ENCODE measurements at places on chromosomes 1 and 21.

- peak; percentile 88 for DNase-seq
These were observed 37.9 kb upstream of the PDC start for GRCh38 chr1:186498695-186499389.

- no peak for DNase-seq
These were observed 1.7 kb downstream of the ANGPTL3 start for GRCh38 chr1:62599044-62599443.

DNA sequence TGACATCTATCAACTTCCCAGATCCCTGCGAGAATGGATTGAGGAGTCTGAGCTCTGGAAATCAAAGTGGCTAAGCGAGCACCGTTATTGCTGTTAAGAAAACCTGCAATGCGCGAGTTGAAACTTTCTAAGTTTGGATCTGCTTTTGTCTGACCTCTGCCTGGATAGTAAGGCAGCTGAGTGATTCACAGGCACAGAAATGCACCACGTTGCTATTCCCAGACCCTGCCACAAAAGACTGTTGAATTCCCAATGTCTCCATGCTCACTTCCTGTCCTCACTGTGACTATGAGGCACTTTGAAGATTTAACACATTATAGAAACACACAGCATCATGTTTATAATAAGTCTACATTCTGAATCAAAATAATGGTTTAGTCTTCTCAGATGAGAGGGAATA, 27.1 kb upstream of the CNIH3 start:
- no peak for DNase-seq

GRCh38 chr21:42057851-42058437, 13.2 kb upstream of the UMODL1 start:
- no peak for DNase-seq

DNA sequence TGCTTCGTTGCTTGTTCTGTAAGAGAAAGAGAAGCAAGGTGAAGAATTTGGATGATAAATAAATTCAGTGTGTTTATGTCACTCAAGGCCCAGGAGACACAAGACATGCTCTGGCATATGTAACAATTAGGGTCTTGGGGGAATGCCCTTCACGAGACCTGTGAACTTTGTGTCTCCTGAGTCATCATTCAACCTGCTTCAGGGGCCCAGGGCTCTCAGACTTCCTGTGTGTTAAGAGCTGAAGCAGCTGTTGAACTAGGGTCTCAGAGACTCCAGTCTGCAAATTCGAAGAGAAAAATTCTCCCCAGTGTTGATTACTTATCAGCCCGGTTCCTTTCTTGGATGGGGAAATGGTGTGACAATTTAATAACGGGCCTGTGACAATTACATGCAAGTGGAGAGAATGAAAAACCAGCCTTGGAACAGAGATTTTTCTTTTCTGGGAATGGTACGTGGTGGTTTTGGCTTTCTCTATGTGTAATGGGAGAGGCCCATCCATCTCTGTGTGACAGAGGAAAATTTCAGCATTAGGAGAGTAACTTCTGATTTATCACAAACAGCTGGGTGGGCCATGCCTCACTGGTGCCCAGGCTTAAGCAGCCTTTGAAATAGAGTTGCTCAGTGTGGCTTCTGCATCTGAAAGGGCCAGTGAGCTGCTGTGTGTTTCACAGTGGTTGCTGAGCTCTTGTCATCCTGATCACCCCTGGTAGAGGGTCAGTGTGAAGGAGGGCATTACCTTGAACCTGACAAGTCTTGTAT, 22.4 kb downstream of the HUNK start:
- DNase-seq, result no peak

GRCh38 chr1:234617986-234618736, 8.2 kb upstream of the IRF2BP2 start:
- peak; percentile 83 for DNase-seq

DNA sequence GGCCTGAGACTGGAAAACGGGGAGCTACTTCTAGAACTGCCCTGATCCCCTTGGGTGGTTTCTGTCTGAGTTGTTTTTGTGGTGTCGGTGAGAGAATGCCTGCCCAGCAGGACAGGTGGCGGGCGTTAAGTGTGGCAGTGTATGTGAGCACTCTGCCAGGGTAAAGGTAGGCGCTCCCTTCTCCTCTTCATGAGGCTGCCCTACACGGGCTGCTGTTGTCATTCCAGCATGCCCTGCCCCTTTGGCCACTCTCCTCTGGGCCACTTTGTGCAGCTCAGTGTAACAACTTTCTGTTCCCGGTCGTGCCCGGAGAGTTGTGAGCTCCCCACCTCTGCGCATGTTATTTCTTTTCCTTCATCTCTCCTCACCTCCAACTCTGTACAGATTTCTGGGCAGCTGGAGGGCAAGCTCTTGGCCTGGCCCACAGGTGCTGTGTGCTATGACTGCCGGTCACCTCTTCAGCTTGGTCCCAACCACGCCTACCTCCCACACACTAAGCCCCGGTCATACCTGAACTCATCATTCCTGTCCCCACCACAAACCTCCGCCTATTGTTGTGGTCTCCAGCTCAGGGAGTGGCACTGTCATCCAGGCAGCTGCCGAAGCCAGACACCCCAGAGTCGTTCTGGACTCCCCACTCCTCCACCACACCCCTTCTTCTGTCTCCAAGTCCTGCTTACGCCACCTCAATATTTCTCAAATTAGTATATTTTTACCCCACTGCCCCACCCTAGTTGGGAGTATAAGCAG, 69.0 kb downstream of the GADD45A start:
- DNase-seq, result no peak

DNA sequence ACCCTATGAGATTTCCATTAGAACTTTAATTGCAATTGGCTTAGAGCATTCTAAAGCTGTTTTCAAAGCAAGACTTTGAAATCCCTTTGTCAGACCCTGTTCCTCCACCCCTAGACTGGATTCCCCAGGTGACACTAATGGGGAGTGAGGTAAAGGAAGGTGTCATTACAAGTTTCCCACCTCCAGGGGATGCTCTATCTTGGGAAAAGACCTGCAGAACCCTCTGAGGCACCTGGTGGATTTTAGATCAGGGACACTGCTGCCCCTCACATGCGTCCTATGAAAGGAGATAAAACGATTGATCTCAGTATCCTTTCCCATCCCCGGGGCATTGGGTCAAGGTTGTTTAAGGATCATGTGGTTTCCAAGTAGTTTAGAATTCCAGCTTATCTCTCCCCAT, 80.3 kb upstream of the RGS4 start:
- DNase-seq, result no peak

DNA sequence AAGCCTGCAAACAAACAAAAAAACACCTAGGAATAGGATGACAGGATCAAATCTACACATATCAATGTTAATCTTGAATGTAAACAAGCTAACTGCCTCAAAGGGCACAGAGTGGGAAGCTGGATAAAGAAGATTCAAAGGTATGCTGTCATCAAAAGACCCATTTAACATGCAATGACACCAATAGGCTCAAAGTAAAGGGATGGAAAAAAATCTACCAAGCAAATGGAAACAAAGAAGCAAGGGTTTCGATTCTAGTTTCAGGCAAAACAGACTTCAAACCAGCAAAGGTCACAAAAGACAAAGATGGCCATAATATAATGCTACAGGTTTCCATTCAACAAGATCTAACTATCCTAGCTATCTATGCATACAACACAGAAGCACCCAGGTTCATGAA, 16.2 kb upstream of the OR2T10 start:
- DNase-seq, result no peak

- no peak for DNase-seq
These were observed 6.6 kb downstream of the CCDC30 start for GRCh38 chr1:42469727-42470126.

GRCh38 chr1:204301171-204301957, 58.4 kb downstream of the PLEKHA6 start:
- no peak for DNase-seq

GRCh38 chr1:12617511-12617900, 504 bp downstream of the DHRS3 start:
- no peak for DNase-seq

GRCh38 chr1:17352419-17352909, 19.5 kb upstream of the PADI6 start:
- DNase-seq, result no peak

DNA sequence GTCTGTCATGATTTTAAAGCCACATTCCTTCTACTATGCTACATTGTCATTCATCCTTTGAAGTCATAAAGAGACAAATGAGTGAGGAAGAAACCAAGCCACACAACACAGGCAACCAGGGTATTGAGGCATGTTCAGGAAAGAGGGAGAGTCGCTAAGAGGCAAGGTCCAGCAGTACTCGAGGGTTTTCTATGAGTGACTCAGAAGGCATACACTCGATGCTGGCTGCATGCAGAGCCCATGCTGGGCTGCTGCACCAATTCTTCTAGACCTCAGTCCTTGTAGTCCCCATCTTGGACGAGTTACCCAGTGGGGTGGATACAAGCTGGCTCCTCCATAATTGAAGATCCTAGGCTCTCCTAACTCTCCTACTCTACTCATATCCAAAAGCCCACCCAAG, 57.6 kb downstream of the OLFML2B start:
- no peak for DNase-seq

- DNase-seq, result no peak
These were observed at the start of gene TFAP2E for GRCh38 chr1:35573198-35574124. Gene TFAP2E (plus strand): TSS chr1:35573314. CDS start chr1:35573578, 264 bp downstream.
